ENCODE measurements at places on chromosomes 12 and 14.

DNA sequence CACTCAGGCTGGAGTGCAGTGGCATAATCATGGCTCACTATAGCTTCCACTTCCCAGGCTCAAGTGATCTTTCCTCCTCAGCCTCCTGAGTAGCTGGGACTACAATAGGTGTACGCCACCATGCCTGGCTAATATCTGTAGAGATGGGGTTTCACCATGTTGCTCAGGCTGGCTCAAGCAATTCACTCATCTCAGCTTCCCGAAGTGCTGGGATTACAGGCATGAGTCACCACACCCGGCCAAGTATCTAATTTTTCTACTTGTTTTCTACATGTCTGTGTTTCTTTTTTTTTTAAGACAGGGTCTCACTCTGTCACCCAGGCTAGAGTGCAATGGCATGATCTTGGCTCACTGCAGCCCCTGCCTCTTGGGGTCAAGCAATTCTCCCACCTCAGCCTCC lies 119.7 kb upstream of the MED13L start:
- no peak for DNase-seq

DNA sequence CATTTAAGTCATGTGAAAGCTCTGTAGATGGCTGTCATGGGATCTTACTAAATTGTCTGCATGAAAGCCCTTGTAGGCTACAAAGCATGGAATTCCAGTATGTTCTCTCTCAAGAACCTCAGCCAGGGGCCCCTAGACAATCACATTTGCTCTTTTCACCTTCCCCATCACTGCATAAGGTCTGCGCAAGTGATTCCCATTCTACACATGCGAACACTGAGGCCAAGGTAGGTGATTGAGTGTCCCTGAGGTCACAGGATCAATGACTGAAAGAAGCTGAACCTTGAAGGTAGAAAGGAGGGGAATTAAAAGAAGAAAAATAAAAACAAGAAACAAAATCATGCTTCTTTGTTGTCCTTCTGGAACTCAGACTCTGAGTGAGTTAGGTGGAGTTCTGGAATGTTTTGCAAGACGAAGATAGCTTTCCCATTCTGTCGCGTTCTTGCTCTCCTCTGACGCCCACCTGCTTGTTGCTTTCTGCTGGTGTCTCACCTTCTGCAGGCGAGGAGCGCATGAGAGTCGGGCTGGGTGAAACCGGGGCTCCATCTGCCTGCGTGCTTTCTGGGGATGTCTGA lies 79.9 kb downstream of the SPRING1 start:
- no peak for DNase-seq

GRCh38 chr12:64218597-64218996 lies 3.5 kb downstream of the KICS2 start:
- no peak for DNase-seq

GRCh38 chr12:85616201-85616600 lies 220.0 kb downstream of the RASSF9 start:
- DNase-seq, result no peak

DNA sequence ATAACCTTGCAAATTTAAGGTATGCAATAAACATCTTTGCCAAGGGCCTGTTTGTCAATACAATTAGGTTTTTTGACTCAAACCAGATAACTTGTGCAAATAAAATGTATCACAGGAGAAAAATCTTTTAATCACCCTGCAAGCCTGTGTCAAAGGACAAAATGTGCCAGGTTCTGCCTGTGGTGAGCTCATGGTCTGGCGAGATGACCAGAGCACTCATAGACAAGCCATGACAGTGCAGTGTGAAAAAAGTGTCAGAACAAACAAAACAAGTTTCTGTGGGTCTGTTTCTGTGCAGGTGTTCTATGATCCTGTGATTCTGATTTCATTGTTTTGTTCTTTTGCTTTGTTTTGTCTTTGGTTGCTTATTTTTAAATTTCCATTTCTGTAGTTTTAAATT lies 847.2 kb downstream of the VRK1 start:
- no peak for DNase-seq

DNA sequence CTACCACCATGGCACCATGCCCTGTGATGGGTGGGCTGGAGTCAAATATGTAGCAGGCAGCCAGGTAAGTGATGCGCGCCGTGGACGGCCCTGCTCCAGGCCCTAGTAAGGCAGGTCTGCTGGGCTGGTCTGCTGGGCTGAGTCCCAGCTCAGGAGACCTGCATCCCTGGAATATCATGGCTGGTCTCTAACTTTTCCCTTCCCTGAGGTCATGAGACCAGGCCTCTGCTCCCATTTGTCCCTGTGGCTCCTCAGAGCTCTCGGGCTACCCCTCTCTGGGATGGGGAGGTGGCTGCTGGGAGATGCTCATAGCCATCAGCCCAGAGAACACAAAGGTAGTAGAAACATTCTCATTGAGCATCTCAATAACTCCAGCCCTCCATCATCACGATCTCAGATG lies 19.8 kb upstream of the KCNA5 start:
- DNase-seq, result no peak
